HepG2 (cell line): ENCODE measurements at places on chromosomes 1 and 21.
A peak's percentile ranks its signal among the peaks of the same experiment; 100 is the strongest.

GRCh38 chr1:218785928-218786327, 387.8 kb upstream of the LYPLAL1 start:
- DNase-seq = no peak
- H3K4me3 ChIP-seq = no peak overlapping the region
- no peaks in the 10 kb centered on the region for H3K36me3 ChIP-seq
- no peak overlapping the region for H3K27ac ChIP-seq
- no peaks in the 10 kb centered on the region for H3K27me3 ChIP-seq

DNA sequence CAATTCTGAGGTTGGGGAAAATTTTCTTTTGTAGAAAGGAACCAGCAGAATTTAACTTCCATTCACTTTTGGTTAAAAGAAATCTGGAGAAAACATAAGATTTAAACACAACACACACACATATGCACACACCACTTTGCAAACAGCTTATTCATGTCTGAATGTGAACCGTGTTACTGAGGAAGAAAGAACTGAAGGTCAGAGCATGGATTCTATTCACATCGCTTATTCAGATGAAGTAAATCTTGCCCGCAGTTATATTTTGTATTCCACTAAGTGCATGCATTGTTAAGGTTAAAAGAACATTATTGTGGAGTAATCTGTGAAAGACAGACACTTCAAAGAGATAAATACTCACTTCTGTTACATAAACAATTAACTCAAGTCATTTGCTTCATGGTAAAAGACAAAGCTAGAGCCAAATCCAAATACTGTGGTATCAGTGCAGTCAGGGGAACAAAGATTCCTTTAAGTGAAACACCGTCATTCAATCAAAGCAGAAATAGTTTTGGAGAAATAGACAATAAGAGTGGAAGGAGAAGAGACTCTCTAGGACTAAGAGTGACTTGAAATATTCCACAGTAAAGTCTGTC, 82.0 kb downstream of the LRRC53 start:
- H3K36me3 ChIP-seq = no peaks in the 10 kb centered on the region
- no peak overlapping the region for H3K27ac ChIP-seq
- no peak overlapping the region for H3K4me3 ChIP-seq
- H3K27me3 ChIP-seq = no peaks in the 10 kb centered on the region

GRCh38 chr1:84722794-84723193, 32.5 kb upstream of the SSX2IP start:
- H3K27ac ChIP-seq = no peak overlapping the region
- peaks cover 53% of the 10 kb centered on the region for H3K4me1 ChIP-seq
- no peaks in the 10 kb centered on the region for H3K27me3 ChIP-seq
- H3K4me3 ChIP-seq = no peak overlapping the region

- H3K4me1 ChIP-seq = peaks cover 25% of the 10 kb centered on the region
- peak within 1 kb of the TSS; percentile 66 for H3K4me3 ChIP-seq
- no peak for DNase-seq
- peaks cover 11% of the 10 kb centered on the region; the same call in 2 of the 3 replicates for H3K27me3 ChIP-seq
- H3K27ac ChIP-seq = peak within 1 kb of the TSS; percentile 46
Measured at GRCh38 chr1:3651930-3652547, at the start of gene TP73. Gene TP73, plus strand, starts transcription at chr1:3652516. Its CDS starts 29,850 bp downstream, at chr1:3682366.

- H3K4me3 ChIP-seq = no peak overlapping the region
- no peaks in the 10 kb centered on the region for H3K27me3 ChIP-seq
- no peak overlapping the region for H3K27ac ChIP-seq
- H3K4me1 ChIP-seq = peaks cover 19% of the 10 kb centered on the region
- DNase-seq = no peak
Measured at GRCh38 chr1:9865724-9866123, 42.0 kb upstream of the CLSTN1 start.

DNA sequence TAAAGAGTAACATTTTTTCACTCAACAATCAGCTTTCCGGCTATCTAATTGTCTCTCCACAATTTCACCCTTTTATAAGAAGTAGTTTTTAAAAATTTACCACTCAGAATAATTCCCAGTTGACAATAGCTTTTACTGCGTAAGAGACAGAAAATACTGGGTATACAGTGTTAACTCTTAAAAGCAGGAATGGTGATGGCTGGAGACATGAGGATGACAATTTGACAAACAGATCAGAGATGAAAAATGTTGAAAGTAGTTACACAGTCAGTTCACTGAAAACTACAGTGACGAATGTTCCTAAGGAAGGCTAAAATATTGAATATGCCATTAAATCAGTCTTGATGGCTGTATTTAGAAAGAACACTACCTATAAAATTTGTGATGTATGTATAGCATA, 1146.8 kb upstream of the B3GALT2 start:
- DNase-seq = no peak
- H3K36me3 ChIP-seq = no peaks in the 10 kb centered on the region
- no peak overlapping the region for H3K27ac ChIP-seq
- H3K4me1 ChIP-seq = no peaks in the 10 kb centered on the region
- no peaks in the 10 kb centered on the region for H3K27me3 ChIP-seq

DNA sequence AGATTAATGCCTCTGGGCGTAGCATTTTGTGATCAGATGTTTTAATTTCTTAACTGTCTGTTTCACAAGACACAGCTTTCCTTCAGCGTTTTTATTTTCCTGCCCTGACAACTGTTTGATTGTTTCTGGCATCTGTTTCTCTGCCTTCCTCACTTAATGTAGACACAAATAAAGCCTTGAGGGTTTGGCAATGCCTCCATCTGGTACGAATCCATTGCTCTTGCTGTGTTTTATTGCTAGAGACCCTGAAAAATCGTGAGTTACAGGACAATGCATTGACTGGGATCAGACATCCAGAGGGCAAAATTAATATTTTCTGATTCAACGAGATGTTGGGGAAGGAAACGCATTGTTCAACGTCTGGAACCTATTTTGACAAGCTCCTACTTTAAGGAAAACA, 363.5 kb downstream of the MRPL39 start:
- H3K4me3 ChIP-seq = no peak overlapping the region
- no peak for DNase-seq
- H3K27me3 ChIP-seq = no peaks in the 10 kb centered on the region
- no peaks in the 10 kb centered on the region for H3K36me3 ChIP-seq
- H3K27ac ChIP-seq = no peak overlapping the region

DNA sequence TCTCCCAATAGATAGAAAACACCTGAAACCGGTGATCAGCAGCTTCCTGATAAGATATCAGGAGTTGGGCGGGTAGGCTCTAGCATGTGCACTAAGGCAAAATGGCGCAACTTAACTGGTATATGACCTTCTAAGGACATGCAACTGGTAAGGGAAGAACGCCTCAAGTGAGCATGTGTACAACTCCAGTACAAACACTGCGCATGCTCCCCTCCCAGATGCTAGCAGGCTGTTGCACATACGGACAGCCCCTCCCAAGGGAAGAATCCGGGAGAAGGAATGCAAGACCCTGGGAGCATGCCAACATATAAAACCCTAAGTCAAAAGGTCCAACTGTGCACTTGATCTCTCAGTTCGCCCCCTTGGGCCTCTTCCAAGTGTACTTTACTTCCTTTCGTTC, 110.8 kb downstream of the TSEN15 start:
- DNase-seq = no peak
- H3K4me3 ChIP-seq = no peak overlapping the region
- H3K4me1 ChIP-seq = no peaks in the 10 kb centered on the region
- H3K36me3 ChIP-seq = no peaks in the 10 kb centered on the region

GRCh38 chr1:45960930-45961715, 157.7 kb downstream of the MAST2 start:
- no peak overlapping the region for H3K27ac ChIP-seq
- DNase-seq = no peak
- H3K27me3 ChIP-seq = no peaks in the 10 kb centered on the region
- peaks cover 5% of the 10 kb centered on the region for H3K36me3 ChIP-seq

GRCh38 chr21:36310016-36310415, 10.0 kb upstream of the MORC3 start:
- H3K4me1 ChIP-seq = no peaks in the 10 kb centered on the region
- no peak overlapping the region for H3K4me3 ChIP-seq
- DNase-seq = no peak
- H3K27me3 ChIP-seq = no peaks in the 10 kb centered on the region
- H3K36me3 ChIP-seq = no peaks in the 10 kb centered on the region
- H3K27ac ChIP-seq = no peak overlapping the region

- no peaks in the 10 kb centered on the region for H3K27me3 ChIP-seq
- no peak overlapping the region for H3K4me3 ChIP-seq
- DNase-seq = no peak
Measured at GRCh38 chr1:172465617-172466016, 21.7 kb upstream of the PIGC start.

- no peaks in the 10 kb centered on the region for H3K27me3 ChIP-seq
- H3K27ac ChIP-seq = no peak overlapping the region
- DNase-seq = no peak
- peaks cover 16% of the 10 kb centered on the region for H3K4me1 ChIP-seq
Measured at GRCh38 chr1:211386921-211387320, 60.3 kb downstream of the TRAF5 start.

GRCh38 chr1:38834221-38834782, 25.3 kb downstream of the RRAGC start:
- H3K4me1 ChIP-seq = no peaks in the 10 kb centered on the region
- H3K4me3 ChIP-seq = no peak overlapping the region
- DNase-seq = no peak
- H3K27ac ChIP-seq = no peak overlapping the region
- H3K27me3 ChIP-seq = no peaks in the 10 kb centered on the region; the same call in none of the 2 replicates

- DNase-seq = no peak
- H3K4me1 ChIP-seq = peaks cover 81% of the 10 kb centered on the region
- no peak overlapping the region for H3K4me3 ChIP-seq
Measured at GRCh38 chr1:26941311-26941710, 19.0 kb downstream of the KDF1 start.

- no peak for DNase-seq
- H3K36me3 ChIP-seq = no peaks in the 10 kb centered on the region
- no peak overlapping the region for H3K27ac ChIP-seq
- peaks cover 80% of the 10 kb centered on the region for H3K4me1 ChIP-seq
- no peak overlapping the region for H3K4me3 ChIP-seq
Measured at GRCh38 chr1:1960480-1961196, 41.6 kb upstream of the TMEM52 start.

DNA sequence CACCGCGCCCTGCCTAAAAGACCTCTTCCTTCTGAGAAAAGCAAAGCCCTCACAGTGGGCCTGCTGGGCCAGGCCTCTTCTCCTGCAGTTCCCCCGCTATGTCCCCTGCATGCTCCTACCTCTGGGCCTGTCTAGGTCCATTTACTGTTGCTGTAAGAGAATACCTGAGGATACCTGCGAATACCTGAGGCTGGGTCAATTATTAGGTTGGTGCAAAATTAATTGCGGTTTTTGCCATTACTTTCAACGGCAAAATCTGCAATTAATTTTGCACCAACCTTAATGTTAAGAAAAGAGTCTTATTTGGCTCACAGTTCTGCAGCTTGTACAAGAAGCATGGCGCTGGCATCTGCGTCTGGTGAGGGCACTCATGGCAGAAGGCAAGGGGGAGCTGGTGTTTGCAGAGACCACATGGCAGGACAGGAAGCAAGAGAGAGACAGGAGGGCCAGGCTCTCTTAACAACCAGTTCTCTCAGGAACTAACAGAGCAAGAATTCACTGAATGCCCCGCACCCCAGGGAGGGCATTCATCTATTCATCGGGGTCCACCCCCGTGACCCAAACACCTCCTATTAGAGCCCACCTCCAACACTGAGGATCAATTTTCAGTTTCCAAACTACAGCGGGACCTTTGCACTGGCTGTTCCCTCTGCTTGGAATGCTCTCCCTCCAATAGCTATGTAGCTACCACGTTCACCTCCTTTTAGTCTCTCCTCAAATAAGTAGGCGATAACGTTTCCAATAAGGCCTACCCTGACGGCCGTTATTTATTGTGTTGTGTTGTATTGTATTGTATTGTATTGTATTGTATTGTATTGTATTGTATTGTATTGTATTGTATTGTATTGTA, 9.6 kb upstream of the UTS2 start:
- H3K36me3 ChIP-seq = no peaks in the 10 kb centered on the region
- H3K27me3 ChIP-seq = no peaks in the 10 kb centered on the region; the same call in 1 of the 2 replicates
- H3K4me3 ChIP-seq = no peak overlapping the region
- DNase-seq = no peak

- no peaks in the 10 kb centered on the region for H3K27me3 ChIP-seq
- no peak overlapping the region for H3K4me3 ChIP-seq
- H3K4me1 ChIP-seq = peaks cover 21% of the 10 kb centered on the region
- no peaks in the 10 kb centered on the region for H3K36me3 ChIP-seq
- no peak overlapping the region for H3K27ac ChIP-seq
Measured at GRCh38 chr1:222821239-222821638, 6.4 kb downstream of the DISP1 start.

- H3K27me3 ChIP-seq = no peaks in the 10 kb centered on the region
- peak; percentile 18 for DNase-seq
- H3K4me1 ChIP-seq = peaks cover 23% of the 10 kb centered on the region
- no peak overlapping the region for H3K27ac ChIP-seq
Measured at GRCh38 chr1:206725109-206725963, 40.6 kb downstream of the MAPKAPK2 start.

DNA sequence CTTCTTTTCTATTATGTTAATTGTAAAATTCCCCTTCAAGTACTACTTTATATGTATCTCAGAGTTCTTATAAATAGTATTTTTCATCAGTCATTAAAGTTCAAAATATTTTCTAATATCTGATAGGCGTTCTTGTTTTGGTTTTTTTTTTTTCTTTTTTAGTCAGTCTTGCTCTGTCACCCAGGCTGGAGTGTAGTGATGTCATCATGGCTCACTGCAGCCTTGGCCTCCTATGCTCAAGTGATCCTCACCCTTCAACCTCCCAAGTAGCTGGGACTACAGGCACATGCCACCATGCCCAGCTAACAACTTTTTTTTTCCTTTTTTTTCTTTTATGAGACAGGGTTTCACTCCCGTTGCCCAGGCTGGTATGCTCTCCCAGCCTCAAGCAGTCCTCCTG, 27.3 kb downstream of the AGMAT start:
- H3K27me3 ChIP-seq = no peaks in the 10 kb centered on the region
- peaks cover 17% of the 10 kb centered on the region; the same call in 2 of the 3 replicates for H3K36me3 ChIP-seq
- no peak overlapping the region for H3K27ac ChIP-seq
- 0 out of 2 replicates have a peak, but pooled peaks cover 4% of the 10 kb centered on the region for H3K4me1 ChIP-seq
- no peak overlapping the region for H3K4me3 ChIP-seq

GRCh38 chr1:165279882-165280281, 76.6 kb downstream of the LMX1A start:
- H3K27ac ChIP-seq = no peak overlapping the region
- DNase-seq = no peak
- H3K4me3 ChIP-seq = no peak overlapping the region
- H3K4me1 ChIP-seq = peaks cover 16% of the 10 kb centered on the region
- no peaks in the 10 kb centered on the region for H3K36me3 ChIP-seq
